ENCODE measurements at places on chromosomes 6 and 20.

GRCh38 chr20:61042506-61043385, 209.3 kb upstream of the CDH4 start:
- DNase-seq, result no peak

GRCh38 chr6:131954775-131955107, 3.6 kb upstream of the CCN2 start:
- no peak for DNase-seq

GRCh38 chr6:35054106-35054742, 86.9 kb downstream of the TCP11 start:
- no peak for DNase-seq

DNA sequence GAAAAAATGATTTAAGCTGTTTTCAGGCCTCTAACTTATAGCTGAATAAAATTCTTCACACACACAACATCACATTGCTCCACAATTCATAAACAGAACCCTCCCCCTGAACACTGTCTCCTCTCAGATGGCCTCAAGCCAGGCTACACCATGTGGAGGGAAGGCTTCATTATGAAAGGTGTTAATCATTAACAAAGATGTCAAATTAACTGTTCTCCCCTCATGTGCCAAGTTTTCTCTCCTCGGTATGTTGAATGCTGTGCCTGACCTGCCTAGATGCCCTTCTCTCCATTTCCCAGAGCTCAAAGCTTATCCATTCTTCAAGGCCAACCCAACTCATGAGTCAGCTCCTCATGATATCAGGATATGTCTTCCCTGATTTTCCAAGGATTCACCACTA, 210.4 kb downstream of the GMDS start:
- no peak for DNase-seq

GRCh38 chr6:127459231-127459641, at the start of gene KIAA0408:
Gene KIAA0408 (minus strand): TSS chr6:127459389. CDS start chr6:127453981, 5,408 bp downstream.
- DNase-seq, result no peak

DNA sequence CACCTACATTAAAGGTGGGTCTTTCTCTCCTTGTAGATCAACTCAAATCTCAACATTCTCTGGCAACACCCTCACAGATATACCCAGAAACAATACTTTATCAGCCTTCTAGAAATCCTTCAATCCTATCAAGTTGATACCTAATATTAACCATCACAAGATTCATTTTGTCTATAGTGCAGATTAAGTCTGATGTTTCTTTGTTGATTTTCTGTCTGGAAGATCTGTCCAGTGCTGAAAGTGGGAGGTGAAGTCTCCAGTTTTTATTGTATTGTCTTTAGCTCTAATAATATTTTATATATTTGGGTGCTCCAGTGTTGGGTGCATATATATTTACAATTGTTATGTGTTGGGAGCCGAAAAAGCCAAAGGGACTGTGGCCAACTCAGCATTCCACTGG, 493.9 kb upstream of the ADGRB3 start:
- DNase-seq, result no peak

DNA sequence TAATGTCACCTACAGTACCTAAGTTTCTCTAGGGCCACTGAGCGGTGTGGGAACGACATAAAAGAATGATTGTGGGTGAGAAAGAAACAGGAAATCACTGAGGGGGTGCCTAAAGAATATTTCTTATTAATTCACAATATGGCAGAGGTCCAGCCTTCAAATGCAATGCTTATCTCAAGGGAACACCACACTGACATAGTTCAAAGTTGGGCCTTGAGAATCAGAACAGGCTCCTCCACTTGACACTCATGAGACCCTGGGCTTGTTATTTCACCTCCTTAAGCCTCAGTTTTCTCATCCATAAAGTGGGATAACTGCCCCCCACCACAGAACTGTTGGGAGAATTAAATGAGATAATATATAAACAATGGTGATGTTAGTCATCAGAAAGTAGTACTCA, 40.4 kb upstream of the ARHGAP18 start:
- no peak for DNase-seq

- no peak for DNase-seq
Observed at GRCh38 chr20:59781226-59781625, 152.2 kb downstream of the SYCP2 start.

DNA sequence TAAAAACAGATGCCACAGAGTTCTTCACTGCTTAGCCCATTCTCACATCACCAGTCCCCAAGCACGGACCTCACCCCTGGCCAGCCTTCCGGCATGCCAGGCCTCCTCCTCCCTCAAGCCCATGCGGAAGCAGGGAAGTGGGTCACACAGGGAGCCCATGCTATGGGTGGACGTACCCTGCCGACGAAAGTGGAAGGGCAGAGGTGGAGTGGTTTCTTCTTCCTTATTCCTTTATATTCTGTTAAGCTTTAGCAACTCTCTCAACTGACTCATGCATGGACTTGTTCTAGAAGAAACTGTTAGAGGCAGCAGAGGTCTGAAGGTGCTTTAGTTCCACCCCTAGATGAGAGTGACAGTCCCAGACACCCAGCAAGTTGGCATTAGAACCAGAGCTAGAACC, 118.6 kb downstream of the LY86 start:
- DNase-seq, result no peak

- DNase-seq, result no peak
Observed at GRCh38 chr6:36122495-36123269, 7.6 kb upstream of the MAPK13 start.

- DNase-seq, result no peak
Observed at GRCh38 chr6:153027480-153027879, 25.0 kb upstream of the MTRF1L start.

GRCh38 chr20:47876311-47877088, 91.2 kb upstream of the SULF2 start:
- no peak for DNase-seq

DNA sequence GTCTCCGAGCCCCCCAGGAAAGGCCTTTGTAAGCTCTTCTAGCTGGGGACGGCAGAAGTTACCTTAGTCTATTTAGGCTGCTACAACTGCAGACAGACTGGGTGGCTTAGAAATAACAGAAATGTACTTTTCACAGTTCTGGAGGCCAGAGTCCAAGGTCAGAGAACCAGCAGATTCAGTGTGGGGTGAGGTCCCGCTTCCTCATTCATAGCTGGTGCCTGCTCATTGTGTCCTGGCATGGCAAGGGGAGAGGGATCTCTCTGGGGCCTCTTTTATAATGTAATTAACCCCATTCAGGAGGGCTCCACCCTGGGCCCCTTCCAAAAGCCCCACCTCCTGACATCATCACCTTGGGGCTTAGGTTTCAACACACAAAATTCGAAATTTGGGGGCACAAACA, 315.1 kb downstream of the CDH4 start:
- DNase-seq, result no peak

DNA sequence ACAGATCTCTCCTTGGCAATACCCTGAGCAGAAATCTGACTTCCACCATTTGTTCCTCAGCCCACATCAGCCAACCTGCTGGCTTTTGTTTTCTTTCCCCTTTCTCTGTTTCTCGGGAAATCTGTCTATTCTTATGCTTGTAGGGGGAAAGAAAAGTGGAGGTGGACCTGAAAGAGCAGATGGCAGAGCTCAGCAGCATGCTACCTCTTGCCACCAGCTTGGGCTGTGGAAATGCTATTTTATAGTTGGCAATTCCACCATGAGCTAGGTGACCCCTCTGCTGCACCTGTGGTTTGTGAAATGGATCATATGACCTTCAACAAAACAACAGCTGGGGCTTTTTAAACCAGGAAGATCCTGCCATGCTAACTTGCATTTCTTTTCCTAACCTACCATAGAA, 6.8 kb upstream of the SPATS1 start:
- DNase-seq, result no peak

DNA sequence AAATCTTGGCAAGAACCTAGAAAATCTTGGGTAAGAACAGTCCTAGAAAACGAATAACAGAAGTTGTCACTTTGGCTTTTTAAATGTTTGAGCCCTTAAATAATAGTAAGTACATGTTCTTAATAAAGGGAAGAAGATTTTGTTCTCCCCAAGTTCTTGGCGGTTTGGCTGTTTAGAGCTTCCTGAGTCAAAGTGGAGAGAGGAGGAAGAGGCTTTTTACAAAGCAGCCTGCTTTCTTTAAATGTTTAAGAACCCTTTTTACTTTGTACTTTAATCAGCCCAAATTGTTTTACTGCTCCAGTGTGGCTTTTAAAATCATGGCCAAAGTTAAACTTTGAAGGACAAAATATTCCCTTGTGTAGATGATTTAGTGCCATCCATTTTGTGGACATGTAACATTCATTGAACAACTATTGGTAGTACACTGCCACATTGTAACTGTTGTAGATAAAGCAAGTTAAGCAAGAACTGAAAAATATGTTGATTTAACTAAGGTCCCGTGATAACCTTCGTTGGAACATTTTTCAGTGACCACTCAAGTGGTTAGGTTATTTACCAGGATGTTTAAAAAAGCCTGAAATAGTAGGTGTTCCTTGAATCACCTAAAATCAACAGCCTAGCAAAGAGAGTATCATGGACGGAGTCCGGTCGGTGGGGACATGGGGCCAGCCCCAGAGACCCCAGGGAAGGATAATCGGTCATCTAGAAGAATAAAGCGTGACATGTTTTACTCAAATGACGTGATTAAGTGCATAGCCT, 2.4 kb downstream of the AMD1 start:
- DNase-seq, result no peak

- DNase-seq, result no peak
Observed at GRCh38 chr6:91486200-91486599, 899.3 kb upstream of the MAP3K7 start.

GRCh38 chr20:3993109-3993508, 22.2 kb downstream of the RNF24 start:
- DNase-seq, result no peak

- DNase-seq, result no peak
Observed at GRCh38 chr20:46293084-46293483, 15.2 kb downstream of the CDH22 start.

DNA sequence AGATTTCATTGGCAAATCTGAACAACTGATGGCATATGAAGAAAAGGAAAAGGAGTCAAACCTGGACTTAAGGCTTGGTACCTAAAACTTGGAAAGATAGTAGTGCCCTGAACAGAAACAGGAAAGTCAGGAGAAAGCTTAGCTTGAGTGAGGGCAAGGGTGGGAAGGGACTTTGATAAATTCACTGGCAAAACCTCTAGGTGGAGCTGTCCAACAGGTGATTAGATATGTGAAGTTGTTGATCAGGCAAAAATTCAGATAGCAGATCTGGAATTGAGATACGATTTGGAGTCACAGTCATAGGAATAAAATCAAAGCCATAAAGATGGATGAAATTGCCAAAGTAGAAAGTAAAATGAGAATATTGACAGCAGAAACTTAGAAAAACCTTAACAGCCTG, 16.1 kb upstream of the ZNF292 start:
- no peak for DNase-seq

GRCh38 chr20:23086056-23086566, at the start of gene CD93:
Gene CD93 (minus strand): TSS chr20:23086324. CDS start chr20:23086192, 132 bp downstream.
- no peak for DNase-seq

GRCh38 chr6:14016935-14017625, 92.3 kb downstream of the RNF182 start:
- DNase-seq, result no peak
